Activated T-helper 1 cell treated with anti-CD3 and anti-CD28 coated beads, Interleukin-12 subunit alpha, Interleukin-12 subunit beta, Interleukin-2, Interleukin-4 antibody, amounts not matched to agents 30 ng/mL and 10 ng/mL and 1 ng/mL, durations not matched to agents 14 hours and 24 hours and 36 hours (primary cell): ENCODE measurements at places on chromosomes 3 and 15.

DNA sequence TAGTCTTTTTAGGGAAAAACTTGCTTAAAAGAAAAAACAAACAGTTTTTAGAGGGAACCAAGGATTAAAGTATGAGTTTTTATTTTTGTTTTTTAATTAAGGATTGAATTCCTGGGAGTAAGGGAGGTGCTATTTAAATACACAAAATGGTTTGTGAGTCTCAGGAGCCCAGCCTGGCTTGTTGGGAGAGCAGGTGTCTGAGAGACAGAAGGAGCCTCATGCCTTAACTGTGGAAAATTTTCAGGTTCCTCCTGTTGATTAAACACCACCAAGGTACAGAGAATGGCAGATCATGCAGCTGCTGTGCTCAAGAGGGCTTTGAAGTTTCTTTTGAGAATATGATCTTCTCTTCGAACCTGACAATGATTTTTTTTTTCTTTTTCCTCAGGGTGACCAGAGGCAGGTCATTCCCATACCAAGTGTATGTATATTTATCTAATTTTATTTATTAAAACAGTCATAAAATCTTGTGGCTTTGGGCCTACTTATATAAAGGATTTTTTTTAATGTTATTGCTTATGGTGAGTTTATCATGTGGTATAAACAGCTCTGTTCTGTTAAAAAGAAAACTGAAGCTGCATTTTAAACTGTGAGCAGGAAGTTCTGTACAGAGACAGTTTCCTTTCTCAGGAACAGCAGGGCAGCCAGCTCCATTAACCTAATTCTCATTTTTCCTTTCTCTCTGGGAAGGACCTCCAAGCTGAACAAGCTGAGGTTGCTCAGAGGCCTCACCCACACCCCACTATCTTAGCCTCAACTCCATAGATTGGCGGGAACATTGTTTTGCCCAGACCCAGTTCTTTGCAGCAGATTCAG is 33.7 kb upstream of the VILL start:
- no peak for DNase-seq

GRCh38 chr3:184746131-184747120 is 34.6 kb upstream of the MAGEF1 start:
- DNase-seq, result no peak

GRCh38 chr3:72301779-72302178 is 516.8 kb upstream of the PROK2 start:
- no peak for DNase-seq

DNA sequence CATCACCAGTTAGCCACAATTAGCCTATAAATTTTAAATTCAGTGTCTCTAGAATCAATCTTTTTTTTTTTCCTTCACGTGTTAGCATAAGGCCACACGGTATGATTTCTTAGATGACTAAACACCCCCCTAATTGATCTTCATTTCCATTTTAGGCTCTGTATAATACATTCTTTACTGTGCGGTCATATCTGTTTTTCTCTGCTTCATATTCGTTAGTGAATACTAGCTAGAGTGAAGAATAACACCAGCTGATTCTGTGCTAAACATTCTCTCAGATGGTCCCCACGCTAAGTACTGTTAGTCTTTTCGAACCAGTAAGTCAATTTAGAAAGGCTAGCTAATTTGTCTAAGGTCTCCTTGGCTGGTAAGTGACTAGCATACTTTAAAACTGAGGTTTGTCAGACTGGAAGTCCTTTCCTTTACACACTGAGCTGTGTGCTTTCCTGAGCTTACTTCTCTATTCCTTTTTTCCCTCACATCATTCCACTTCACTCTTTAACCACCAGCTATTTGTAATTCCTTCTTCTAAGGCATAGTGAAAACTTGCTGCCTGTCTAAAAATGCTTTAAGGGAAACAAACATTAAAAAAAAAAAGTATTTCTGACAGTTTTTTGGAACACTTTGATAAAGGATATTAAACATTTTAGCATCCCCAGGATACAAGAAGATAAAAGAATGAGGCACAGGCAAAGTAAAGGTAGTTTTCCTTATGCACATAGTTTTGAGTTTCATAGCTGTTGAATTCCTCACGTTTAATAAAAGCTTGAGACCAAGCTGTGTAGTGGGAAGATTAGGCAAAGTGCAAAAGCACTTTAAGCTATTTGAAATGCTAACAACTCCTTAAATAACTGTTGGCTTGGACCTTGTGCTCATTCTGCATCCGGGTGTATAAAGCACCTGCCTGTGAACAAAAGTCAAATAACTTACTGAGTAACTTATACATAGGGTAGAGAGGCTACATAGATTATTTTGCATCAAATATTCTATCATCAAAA is 17.1 kb downstream of the ZFAND6 start:
- no peak for DNase-seq

DNA sequence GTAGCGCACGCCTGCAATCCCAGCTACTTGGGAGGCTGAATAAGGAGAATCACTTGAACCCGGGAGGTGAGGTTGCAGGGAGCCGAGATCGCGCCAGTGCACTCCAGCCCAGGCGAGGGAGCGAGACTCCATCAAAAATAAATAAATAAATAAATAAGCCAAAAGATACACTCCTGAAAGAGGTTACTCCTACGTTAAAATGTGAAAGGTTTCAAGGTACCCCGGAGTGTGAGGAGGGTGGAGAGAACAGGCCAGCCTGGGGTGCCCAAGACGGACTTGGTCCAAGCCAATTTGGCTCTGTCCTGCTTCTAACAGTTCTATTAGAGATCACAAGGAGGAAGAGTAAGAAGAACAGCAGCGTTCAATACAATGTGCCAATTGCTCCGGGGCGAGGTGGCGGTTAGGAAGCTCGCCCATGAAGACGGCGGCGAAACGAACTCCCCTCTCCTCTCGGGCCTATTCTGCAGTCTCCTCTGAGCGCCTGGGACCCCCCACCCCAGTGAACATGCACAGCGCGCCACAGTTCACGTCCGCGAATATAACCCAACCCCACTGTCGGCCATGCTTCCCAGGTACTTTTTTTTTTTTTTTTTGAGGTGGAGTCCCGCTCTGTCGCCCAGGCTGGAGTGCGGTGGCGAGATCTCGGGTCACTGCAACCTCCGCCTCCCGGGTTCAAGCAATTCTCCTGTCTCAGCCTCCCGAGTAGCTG is 942 bp downstream of the ELP6 start:
- no peak for DNase-seq

DNA sequence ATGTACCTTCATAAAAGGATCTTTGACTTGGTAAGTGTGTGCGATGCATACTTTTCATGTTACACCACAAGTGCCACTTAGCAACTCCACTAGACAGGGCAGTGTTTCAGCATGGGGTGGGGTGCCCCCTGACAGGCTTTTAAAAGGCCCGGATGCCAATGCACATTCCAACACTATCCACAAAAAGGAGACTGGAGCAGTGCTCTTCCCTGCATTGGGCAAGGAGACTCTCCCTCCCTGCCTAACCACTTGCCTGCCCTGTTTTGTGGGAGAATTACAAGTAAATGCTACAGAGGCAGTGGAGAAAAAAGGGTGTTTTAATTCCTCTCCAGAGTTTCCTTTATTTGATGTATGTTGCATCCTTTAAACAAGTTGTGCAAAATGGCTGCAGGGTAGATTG is 1.7 kb upstream of the RARB start:
- DNase-seq, result no peak

GRCh38 chr3:154170300-154170699 is 49.1 kb downstream of the ARHGEF26 start:
- DNase-seq, result no peak

- DNase-seq, result no peak
These were observed 12.5 kb downstream of the STOML1 start for GRCh38 chr15:73979636-73980035.

DNA sequence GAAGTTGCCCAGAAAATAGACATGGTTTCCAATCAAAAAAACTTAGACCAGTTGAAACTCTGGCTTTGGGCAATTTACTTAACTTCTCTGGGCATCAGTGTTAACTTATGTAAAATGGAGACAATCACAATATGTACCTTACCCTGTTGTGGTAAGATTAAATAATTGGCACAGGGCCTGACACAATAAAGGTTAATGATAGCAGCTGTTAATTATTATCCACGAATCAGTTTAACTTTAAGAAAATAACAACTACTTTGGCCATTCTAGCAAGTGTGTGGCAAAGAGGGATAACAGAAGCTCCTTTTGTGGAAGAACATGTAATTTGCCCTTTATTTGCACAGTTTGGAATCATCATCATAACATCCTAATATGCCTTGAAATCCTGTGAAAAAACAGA is 787.6 kb downstream of the FHIT start:
- DNase-seq, result no peak

DNA sequence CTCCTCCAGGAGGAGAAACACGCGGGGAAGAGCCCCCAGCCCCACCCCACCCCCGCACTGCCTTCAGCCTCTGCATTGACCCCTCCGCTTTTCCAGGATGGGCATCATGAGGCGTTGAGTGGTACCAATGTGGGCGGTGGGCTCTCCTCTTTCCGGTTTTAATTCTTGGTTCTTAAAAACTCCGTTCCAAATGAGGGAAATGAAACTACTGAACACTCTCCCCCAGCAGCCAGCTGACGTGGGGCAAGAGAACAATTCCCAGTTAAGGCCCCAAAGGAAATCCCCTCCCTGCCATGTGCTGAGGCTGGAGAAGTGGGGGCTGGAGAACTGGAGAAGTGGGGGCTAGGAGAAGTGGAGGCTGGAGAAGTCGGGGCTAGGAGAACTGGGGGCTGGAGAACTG is 5.3 kb upstream of the NRROS start:
- DNase-seq, result no peak
